ENCODE measurements at places on chromosomes 11 and 22.

DNA sequence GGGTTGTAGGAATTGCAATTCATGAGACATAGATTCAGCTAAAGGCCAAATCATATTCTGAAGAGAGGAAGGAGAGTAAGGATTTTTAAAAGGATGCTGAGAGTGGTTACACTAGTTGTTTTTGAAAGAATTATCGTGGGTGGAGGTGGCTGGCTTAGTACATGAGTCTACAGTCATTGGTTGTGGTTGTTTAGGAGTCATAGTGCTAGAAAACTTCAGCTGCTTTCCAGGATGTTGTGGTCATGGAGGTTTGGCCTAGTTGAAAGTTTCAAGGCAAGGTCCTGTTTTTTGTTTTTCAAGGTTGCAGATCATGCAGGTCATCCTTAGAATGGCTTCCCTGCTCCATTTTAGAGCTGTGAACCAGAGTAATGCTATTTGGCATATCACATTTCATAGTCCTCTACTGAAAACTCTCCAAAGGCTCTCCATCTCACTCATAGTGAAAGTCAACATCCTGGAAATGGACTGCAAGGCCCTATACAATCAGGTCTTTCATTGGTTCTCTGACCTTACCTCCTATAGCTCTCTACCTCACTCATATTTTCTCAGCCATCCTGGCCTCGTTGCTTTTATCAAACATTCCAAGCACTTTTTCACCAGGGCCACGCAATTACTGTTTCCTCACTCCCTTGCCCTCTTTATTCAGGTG, 26.1 kb upstream of the ZBTB44 start:
- no peak for DNase-seq

GRCh38 chr11:76448506-76448905, 3.7 kb downstream of the EMSY start:
- DNase-seq, result no peak

GRCh38 chr22:44816141-44816540, 63.8 kb downstream of the ARHGAP8 start:
- DNase-seq, result no peak

DNA sequence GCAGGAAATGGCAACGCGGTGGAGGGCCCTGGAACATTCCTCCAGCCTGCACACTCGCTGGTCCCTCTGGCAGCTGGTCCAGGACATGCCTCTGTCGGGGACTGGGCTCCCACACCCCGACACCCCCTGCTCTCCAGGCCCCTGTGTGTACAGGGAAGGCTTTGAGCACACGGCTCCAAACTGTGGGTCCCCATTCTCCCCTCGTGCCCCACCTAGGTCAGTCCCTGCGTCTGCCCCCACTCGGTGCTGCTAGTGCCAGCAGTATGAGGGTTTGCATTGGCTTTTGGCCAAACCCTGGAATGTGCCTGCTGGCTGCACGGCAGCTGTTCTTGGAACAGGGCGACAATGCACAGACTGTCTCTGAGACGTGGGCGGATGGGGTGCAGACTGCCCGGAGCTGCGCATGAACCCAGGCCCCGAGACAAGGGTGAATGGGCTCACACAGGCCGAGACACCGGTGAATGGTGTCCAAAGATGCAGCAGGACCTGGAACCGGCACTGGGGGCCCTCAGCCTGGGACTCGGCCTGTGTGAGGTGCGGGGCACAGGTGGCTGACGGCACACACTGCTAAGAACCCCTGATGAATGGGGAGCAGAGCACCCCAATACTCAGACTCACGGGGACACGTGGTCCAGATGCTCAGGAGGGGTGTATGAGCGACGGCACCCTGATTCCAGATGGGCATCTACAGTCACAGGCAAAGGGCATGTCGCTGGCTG, 7.5 kb upstream of the SYT8 start:
- no peak for DNase-seq

- no peak for DNase-seq
Observed at GRCh38 chr11:83676056-83676601, 390.0 kb upstream of the CCDC90B start.

- no peak for DNase-seq
Observed at GRCh38 chr22:32822179-32822877, 20.8 kb downstream of the TIMP3 start.

- no peak for DNase-seq
Observed at GRCh38 chr11:61742391-61742790, 10.0 kb upstream of the MYRF start.

- DNase-seq, result no peak
Observed at GRCh38 chr11:75822541-75822940, 7.5 kb downstream of the UVRAG start.

All from stimulated activated CD8-positive, alpha-beta memory T cell treated with anti-CD3 and anti-CD28 coated beads, Interleukin-2, amount 100 ng/mL, for 48 hours (primary cell).